Stimulated activated CD4-positive, alpha-beta T cell treated with anti-CD3 and anti-CD28 coated beads, Interleukin-15, amount 100 ng/mL, for 24 hours (primary cell): ENCODE measurements at places on chromosomes 5 and 9.
A peak's percentile ranks its signal among the peaks of the same experiment; 100 is the strongest.

GRCh38 chr9:96245399-96245798, 56.6 kb downstream of the HSD17B3 start:
- DNase-seq, result peak; percentile 27

DNA sequence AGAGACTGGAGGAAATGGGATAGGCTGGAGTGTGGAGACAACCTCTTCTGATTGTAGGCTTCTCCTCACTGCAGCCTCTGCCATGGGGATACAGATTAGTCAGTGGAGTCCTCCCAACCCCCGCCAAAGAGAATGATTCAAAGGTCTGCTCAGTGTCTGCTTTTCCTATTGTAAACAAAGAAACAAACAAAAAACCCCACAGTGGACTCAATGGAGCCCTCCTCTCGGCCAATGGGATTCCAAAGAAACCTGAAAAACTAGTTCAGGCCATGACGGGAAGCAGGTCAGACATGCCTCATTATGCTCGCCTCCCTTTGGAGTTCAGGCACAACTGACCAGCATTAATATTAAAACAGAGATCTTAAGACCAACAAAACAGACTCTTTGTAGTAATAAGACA, 85.8 kb downstream of the SEC61B start:
- no peak for DNase-seq

DNA sequence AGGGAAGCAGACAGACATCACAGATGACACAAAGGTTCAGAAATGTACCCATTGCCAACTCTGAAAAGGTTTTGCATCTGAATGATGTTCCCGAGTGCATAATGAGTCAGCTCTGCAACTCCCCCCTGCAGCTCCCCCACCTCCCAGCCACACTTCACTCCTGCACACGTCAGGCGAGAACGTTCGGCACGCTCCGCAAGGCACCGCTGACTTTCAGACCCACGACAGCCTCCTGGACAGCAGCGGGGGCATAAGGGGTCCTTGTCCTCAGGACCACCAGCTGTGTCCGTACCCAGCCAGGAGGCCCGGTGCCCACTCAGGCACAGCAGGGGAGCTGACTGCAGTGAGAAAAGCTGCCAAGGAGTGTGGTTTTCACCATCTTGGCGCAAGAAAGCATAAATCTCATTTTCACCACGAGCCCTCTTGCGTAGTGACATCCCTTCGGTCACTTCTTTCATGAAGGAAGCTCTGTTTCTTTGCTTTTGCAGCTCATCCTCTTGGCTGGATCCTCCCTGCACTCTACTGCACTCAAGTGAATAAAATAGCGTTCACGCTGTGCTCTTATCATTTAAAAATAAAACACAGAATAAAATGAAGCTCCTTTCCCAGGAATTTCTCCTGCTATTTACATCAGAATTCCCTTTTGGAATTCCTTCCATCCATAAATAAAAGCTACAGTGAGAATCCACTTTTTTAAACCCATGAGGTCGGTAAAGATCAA, 9.9 kb downstream of the GFPT2 start:
- no peak for DNase-seq

DNA sequence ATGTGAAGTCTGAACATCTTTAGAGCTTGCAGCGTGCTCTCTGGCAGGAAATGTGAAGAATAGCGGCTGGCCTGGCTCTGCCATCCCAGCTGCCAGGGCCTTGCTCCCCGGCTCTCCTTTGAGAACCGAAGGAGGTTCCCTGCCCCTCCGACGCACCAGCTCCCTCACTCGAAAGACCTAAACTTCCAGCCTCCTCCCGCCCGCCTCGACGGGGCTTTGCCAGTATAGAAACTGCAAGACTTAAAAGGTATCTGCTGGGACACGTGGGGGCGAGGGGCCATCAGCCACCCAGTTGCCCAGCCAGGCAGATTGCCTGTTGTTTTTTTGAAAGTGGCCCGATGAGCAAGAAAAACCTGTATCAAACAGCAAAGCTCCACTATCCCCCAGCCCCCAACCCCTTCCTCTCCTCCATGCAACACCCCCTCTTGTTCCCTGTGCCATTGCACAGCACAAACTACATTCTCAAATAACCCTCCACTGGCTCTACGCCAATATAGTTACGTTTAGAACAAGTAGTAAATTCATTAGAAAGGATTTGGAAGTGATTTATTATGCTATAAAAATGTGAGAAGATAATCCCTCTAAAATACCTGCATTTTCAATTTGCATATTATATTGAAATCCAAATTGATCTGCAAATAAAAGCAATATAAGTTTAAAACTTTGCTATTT, 331.9 kb downstream of the MED10 start:
- no peak for DNase-seq

GRCh38 chr9:123941524-123942070, 11.7 kb upstream of the DENND1A start:
- DNase-seq, result no peak

GRCh38 chr5:31196309-31196708, 2.8 kb downstream of the CDH6 start:
- DNase-seq, result no peak
